ENCODE measurements at places on chromosomes 6 and 20.

DNA sequence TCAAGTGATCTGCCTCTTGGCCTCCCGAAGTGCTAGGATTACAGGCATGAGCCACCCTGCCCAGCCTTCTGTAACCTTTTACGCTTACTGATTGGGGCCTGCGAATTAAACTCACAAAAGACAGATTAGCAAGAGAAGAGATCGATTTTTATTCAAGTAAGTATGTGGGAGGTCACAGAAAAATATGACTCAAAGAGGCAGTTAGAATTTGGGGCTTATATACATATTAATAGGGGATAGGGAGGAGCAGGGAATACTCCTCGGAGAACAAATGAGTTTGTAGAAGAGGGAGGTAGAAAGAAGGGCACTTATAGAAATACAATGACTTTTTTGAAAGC is 78.9 kb downstream of the CD24 start:
- DNase-seq, result no peak

DNA sequence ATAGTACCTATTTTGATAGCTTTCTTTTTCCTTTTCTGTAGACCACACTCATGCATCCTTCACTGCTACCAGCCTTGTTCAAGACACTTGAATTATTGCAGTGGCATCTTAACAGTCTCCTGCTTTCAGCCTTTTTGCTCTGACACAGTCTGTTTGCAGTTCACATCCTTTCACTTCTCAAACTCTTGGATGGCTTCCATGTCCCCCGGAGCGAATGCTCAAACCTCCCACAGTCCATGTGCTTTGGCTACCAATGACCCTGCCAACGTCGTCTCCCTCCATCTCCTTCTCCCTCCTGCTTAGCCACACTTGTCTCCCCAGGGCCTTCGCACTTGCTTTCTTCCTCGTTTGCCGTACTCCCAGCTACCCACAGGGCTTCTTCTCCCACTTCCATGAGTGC is 270.0 kb upstream of the ZFP64 start:
- DNase-seq, result no peak

- no peak for DNase-seq
Observed at GRCh38 chr20:2219481-2220006, 76.3 kb upstream of the TGM3 start.

- DNase-seq, result peak; percentile 81
Observed at GRCh38 chr6:34358389-34358905, 34.0 kb downstream of the NUDT3 start.

GRCh38 chr6:121904559-121904958 is 469.1 kb downstream of the GJA1 start:
- no peak for DNase-seq
